ENCODE measurements at places on chromosomes 3 and 15.

- DNase-seq, result no peak
- no peaks in the 10 kb centered on the region for H3K36me3 ChIP-seq
- no peaks in the 10 kb centered on the region for H3K27me3 ChIP-seq
- H3K27ac ChIP-seq, result no peak overlapping the region
Observed at GRCh38 chr15:51793521-51794305, 35.7 kb upstream of the TMOD3 start.

GRCh38 chr3:181899702-181900101, 188.0 kb downstream of the SOX2 start:
- no peak overlapping the region for H3K4me3 ChIP-seq
- H3K36me3 ChIP-seq, result no peaks in the 10 kb centered on the region
- H3K4me1 ChIP-seq, result no peaks in the 10 kb centered on the region
- no peak overlapping the region for H3K27ac ChIP-seq

- no peak overlapping the region for H3K4me3 ChIP-seq
- no peak for DNase-seq
- no peaks in the 10 kb centered on the region for H3K27me3 ChIP-seq
- no peaks in the 10 kb centered on the region for H3K4me1 ChIP-seq
Observed at GRCh38 chr3:185998136-185998535, 60.3 kb upstream of the TRA2B start.

DNA sequence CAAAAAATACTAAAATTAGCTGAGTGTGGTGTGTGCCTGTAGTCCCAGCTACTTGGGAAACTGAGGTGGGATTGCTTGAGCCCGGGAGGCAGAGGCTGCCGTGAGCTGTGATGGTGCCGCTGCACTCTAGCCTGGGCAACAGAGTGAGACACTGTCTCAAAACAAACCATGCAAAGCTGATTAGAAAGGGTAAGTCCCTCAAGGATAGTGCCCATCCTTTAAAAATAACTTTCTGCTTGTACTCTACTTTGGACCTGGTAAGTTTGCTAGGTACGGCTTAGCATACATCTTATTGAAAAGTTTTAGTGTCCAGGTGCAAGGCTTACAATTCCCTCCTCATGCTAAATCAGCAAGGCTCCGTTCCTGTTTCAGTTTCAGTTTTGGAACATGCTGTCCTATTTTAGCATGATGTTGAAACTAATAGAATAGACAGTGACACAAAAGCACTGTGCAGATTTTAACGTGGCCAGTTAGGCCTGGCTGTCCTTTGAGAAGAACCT, 21.4 kb downstream of the FEM1B start:
- H3K27ac ChIP-seq, result no peak overlapping the region
- DNase-seq, result peak; percentile 20
- peaks cover 6% of the 10 kb centered on the region for H3K4me1 ChIP-seq
- H3K27me3 ChIP-seq, result no peaks in the 10 kb centered on the region

DNA sequence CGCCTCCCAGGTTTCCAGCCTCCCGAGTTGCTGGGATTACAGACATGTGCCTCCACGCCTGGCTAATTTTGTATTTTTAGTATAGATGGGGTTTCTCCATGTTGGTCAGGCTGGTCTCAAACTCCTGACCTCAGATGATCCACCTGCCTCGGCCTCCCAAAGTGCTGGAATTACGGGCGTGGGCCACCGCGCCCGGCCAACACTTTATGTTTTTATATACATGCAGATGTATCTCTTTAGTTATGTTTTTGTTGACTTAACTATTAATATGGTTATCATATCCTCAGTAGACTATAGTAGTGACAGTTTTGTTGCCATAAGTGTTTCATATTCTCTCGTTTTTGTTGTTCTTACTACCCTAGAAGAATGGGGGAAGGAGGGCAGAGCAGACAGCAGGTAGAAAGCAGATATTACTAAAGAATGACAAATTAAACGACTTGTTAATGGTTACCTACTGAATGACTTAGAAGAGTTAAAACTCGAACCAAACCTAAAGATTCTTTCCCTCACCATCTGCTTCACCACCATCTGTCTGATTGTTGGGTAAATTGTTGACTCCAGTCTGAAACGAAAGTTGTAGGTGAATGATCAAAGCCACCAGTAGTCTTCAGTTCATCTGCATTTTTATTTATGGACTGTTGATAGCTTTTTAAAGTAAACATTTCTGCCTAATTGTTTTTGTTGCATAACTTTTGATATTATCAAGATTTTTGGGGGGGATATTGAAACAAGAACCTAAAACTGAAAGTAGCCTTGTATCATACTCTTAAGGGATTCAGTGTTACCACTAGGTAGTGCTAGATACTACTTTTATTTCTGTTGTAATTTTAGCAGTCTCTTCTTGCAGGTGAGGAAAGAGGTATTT, 89.3 kb downstream of the RASA2 start:
- no peaks in the 10 kb centered on the region for H3K27me3 ChIP-seq
- no peak overlapping the region for H3K27ac ChIP-seq
- no peak overlapping the region for H3K4me3 ChIP-seq
- no peak for DNase-seq
- H3K4me1 ChIP-seq, result no peaks in the 10 kb centered on the region

GRCh38 chr15:86756688-86757087, 677.0 kb downstream of the AGBL1 start:
- no peak overlapping the region for H3K27ac ChIP-seq
- no peaks in the 10 kb centered on the region for H3K36me3 ChIP-seq
- no peaks in the 10 kb centered on the region for H3K4me1 ChIP-seq

GRCh38 chr3:20573175-20573574, 387.2 kb upstream of the SGO1 start:
- H3K27me3 ChIP-seq, result no peaks in the 10 kb centered on the region
- no peak overlapping the region for H3K27ac ChIP-seq
- no peaks in the 10 kb centered on the region for H3K4me1 ChIP-seq

DNA sequence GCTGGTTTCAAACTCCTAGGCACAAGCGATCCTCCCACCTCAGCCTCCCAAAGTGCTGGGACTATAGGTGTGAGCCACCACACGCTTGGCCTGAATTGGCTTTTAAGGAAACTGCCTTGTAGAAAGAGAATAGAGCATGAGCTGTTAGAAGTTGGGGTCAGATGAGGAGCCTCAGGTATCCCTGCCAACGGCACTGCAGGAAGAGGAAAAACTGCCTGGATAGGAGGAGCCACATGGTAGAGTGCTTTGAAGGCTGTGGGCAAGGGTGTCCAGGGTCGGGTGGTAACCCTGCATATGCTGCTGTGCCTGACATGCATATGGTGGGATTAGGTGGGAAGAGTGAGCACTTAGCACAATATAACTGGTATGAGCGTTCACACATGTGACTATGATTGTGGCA, 55.0 kb downstream of the BSN start:
- no peak overlapping the region for H3K27ac ChIP-seq
- H3K4me1 ChIP-seq, result no peaks in the 10 kb centered on the region
- no peaks in the 10 kb centered on the region for H3K36me3 ChIP-seq
- H3K27me3 ChIP-seq, result no peaks in the 10 kb centered on the region
- no peak for DNase-seq

DNA sequence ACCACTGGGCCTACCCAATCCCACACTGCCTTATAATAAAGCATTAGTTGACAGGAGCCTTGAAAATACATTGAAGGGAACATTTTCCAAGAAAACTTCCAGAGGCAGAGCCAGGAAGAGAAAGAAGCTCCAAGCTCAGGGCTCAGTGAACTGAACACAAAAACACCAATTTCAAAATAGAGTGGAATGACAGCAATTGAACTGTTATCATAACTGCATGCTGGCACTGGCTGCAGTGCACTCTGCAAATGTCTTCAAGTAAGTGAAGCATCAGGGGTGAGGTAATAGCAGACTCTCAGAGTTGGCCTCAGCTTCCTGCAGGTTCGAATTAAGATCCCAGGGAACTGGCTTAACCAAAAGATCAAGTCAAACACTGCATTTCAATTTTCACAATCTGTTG, 388.0 kb upstream of the WNT5A start:
- H3K27me3 ChIP-seq, result no peaks in the 10 kb centered on the region
- no peaks in the 10 kb centered on the region for H3K36me3 ChIP-seq
- H3K4me1 ChIP-seq, result no peaks in the 10 kb centered on the region
- no peak overlapping the region for H3K4me3 ChIP-seq
- DNase-seq, result no peak

GRCh38 chr3:69058180-69058946, 6.2 kb upstream of the TMF1 start:
- no peaks in the 10 kb centered on the region for H3K27me3 ChIP-seq
- DNase-seq, result no peak
- H3K27ac ChIP-seq, result no peak overlapping the region

GRCh38 chr3:146078031-146078430, 83.0 kb downstream of the PLOD2 start:
- no peak for DNase-seq
- no peak overlapping the region for H3K27ac ChIP-seq
- H3K4me1 ChIP-seq, result no peaks in the 10 kb centered on the region
- H3K4me3 ChIP-seq, result no peak overlapping the region

DNA sequence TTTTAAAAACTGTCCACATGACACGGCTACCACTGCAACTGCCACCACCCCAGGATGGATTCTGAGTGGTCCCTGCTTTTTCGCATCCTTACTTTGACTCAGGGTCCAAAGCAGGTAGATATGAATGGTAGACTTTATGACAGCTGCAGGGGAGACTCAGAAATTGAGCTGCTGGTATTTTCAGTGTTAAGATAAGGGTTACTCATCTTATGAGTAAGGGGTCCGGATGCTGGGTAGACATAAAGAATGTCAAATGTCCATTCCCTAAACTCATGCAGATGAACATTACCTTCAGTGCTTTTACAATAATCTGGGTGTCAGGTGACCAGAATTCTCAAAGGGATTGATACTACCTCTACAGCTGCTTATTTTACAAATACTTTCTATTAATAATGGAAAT, 25.9 kb upstream of the BBX start:
- H3K27me3 ChIP-seq, result no peaks in the 10 kb centered on the region
- H3K4me1 ChIP-seq, result no peaks in the 10 kb centered on the region
- DNase-seq, result no peak
- no peak overlapping the region for H3K27ac ChIP-seq
- H3K4me3 ChIP-seq, result no peak overlapping the region

DNA sequence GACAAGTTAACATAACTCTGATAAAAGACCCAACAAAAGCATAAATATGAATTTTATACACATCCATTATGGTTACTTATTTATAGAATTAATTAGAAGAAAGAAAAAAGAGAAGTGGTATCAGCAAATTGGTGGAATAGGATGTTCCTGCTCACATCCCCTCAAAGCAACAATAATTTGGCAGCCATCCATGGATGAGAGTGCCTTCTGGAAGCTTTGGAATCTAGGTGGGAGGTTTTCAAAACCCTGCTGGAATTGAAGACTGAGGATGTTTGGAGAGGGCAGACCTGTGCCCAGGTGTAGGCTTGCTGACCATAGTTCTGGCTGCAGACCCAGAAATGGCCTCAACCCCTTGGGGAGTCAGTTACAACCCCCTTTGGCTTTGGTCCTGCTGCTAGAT, 91.2 kb downstream of the EDEM1 start:
- no peak for DNase-seq
- no peak overlapping the region for H3K4me3 ChIP-seq
- no peak overlapping the region for H3K27ac ChIP-seq
- H3K4me1 ChIP-seq, result no peaks in the 10 kb centered on the region
- H3K27me3 ChIP-seq, result no peaks in the 10 kb centered on the region
- H3K36me3 ChIP-seq, result no peaks in the 10 kb centered on the region

DNA sequence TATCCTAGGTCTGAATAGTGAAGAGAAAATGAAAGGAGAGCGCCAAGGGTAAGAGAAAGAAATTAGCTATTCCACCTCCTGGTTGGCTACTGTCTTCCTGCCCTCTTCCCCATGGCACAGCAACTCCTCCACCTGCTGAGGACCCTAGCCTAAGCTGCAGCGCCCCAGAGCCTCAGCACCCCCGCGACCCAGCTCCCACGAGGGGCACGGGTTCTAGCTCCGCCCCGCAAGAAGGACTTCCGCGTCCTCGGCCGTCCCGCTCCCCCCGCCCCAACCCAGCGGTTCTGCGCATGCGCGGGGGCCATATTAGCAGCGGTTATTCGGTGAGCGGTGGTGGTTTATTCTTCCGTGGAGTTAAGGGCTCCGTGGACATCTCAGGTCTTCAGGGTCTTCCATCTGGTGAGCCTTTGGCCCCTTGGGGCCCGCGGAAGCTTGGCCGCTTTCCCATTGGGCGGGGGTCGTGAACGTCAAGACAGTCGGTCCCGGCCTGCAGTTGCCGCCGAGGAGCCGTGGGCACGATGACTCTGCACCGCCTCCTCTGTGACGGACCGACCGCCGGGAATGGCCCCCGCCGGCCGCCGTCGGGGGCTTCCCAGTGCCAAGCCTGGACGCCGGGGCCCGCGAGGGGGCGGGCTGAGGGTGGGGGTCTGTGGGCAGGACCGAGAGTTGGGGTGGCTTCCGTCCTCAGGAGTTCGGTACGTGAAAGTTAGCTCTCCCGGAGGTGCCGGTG, at the start of gene PSMA4:
TSS of gene PSMA4 (plus strand) at position 304 of the 730 bp plus-strand sequence. CDS start 1,484 bp downstream, outside the sequence.
- peaks cover 6% of the 10 kb centered on the region for H3K4me1 ChIP-seq
- no peaks in the 10 kb centered on the region for H3K27me3 ChIP-seq
- H3K4me3 ChIP-seq, result peak within 1 kb of the TSS; percentile 89
- H3K27ac ChIP-seq, result peak within 1 kb of the TSS; percentile 96
- no peaks in the 10 kb centered on the region for H3K36me3 ChIP-seq

- H3K4me1 ChIP-seq, result peaks cover 7% of the 10 kb centered on the region
- no peak for DNase-seq
- H3K36me3 ChIP-seq, result no peaks in the 10 kb centered on the region
- no peak overlapping the region for H3K4me3 ChIP-seq
Observed at GRCh38 chr15:72173401-72173800, 24.2 kb downstream of the GRAMD2A start.

DNA sequence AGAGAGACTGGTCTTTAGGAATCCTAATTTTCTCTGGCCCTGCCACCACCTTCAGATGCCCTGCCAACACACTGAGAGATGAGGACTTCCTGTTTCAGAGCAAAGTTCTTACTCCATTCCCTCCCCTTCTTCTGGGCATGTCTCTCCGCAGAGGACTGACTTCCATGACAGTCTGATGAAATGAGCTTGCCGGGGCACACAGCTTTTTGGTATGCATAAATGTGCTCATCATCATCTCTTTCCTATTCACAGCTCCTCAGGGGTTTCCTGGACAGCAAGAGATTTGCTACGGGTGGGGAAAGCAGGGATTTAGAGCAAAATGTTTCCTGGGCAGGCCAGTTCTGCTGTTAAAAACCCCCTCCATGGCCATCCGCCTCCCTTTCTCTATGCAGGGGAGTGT, 27.6 kb upstream of the SEMA6D start:
- no peak overlapping the region for H3K27ac ChIP-seq
- H3K27me3 ChIP-seq, result no peaks in the 10 kb centered on the region
- no peak for DNase-seq
- H3K4me1 ChIP-seq, result no peaks in the 10 kb centered on the region
- H3K36me3 ChIP-seq, result no peaks in the 10 kb centered on the region
- no peak overlapping the region for H3K4me3 ChIP-seq

Measured in breast epithelium (tissue), 4 donors.